Activated CD8-positive, alpha-beta memory T cell treated with anti-CD3 and anti-CD28 coated beads for 24 hours (primary cell): ENCODE measurements at places on chromosomes 1 and 21.

DNA sequence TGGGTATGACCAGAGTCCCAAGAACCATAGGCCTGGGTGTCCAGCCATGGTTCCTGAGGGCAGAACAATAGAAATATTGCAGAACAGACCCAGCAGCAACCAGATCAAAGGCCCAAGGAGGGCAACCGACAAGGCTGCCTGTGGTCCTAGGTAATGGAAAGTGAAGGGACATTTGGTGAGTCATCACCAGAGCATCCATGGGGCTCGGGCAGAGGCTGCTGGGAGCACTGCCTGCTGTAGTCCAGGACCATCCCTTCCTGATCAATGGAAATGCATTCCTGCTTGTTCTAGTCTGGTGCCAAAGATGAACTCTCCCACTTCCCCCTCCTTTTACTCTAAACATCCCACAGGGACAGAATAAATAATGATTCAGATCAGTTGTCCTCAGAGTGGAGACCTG, 172.8 kb upstream of the CACNA1E start:
- no peak for DNase-seq

DNA sequence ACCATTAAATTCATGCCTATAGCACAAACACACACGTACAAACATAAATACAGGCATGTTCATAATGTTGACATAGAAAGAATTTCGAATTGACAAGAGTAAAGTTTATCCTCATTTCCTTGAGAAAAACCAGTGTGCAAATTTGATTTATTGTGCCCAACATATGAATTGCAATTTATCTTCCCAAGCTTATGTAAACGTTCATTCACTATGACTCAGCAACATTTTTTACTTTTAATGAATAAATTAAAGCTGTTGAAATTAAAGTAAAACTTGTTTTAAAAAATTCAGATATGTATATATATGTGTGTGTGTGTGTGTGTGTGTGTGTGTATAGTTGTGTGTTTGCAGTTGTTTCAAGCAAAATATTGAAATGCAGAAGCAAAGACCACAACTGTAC, 1067.9 kb downstream of the BRINP3 start:
- no peak for DNase-seq

DNA sequence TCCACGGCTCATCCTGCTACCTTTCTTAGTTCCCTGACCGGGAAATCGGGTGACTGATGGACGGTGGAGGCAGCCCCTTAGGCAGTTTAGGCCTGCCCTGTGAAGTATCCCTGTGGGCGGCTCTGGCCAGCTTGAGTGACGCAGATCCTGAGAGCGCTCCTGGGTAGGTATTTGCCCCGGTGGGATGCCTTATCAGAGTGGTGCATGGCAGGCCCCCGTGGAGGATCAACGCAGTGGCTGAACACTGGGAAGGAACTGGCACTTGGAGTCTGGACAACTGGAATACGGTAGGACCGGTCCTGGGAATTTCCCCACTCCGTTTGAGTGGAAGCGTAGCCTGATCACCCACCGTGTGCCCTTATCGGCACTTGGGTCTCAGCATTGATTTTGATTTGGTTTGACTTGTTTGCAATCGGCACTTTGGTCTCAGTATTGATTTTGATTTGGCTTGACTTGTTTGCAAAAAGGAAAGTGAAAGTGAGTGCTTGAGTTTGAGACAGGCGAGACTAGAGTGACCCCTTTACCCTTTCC, 15.2 kb downstream of the PLA2G2F start:
- no peak for DNase-seq

DNA sequence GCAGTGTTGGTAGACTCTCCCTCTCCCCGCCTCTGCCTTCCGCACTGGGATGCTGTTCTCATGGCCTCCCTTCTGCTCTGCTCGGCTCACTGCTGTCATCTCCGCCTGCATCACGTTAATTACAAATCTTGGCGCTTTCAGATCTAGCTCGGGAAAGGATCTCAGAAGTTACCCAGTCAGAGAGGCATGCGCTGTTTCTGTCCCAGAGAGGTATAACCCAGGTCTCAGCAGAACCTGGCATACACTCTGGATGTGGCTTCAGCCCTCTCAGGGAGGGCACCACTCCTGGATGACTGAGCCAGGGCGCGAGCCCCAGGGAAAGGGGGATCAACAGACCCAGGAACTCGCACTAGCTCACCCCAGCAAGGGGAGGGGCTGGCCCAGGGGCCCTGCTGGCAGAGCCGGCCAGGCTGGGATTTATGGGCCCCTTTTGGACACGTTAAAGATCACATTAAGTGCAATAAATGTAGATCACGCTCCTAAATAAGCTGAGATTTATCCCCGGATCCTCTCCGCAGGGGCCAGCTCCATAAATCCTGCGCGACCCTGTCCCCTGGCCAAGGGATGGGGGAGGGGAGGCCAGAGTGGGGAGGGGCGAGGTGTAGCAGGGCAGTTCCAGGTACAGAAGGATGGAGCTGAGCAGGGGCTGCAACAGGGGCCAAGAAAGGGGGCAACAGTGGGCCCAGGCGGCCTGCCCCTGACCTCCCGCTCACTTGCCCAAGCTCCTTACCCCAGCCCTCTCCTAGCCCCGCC, 101.3 kb upstream of the ZBTB40 start:
- no peak for DNase-seq

- no peak for DNase-seq
Measured at GRCh38 chr1:77336729-77337128, 54.9 kb downstream of the AK5 start.

GRCh38 chr1:60257531-60257930, 184.0 kb upstream of the C1orf87 start:
- no peak for DNase-seq

DNA sequence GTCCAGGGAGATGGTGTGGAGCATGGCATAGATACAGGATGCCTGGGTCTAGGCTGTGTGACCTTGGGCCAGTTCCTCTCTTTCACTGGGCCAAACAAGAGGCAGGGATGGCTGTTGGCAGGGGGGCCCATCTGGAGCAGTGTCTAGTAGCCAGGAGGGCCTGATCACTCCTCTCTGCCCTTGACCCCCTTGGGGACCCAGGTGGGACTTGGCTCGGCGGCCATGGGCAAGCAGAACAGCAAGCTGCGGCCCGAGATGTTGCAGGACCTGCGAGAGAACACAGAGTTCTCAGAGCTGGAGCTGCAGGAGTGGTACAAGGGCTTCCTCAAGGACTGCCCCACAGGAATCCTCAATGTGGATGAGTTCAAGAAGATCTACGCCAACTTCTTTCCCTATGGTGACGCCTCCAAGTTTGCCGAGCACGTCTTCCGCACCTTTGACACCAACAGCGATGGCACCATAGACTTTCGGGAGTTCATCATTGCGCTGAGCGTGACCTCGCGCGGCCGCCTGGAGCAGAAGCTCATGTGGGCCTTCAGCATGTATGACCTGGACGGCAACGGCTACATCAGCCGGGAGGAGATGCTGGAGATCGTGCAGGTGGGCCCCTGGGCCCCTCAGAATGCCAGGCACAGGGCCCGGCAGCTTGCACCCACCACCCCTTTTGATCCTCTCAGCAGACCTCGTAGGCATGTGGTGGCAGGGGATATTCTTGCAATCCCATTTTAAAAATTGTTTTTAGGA, 2.6 kb downstream of the HPCA start:
- DNase-seq = no peak

DNA sequence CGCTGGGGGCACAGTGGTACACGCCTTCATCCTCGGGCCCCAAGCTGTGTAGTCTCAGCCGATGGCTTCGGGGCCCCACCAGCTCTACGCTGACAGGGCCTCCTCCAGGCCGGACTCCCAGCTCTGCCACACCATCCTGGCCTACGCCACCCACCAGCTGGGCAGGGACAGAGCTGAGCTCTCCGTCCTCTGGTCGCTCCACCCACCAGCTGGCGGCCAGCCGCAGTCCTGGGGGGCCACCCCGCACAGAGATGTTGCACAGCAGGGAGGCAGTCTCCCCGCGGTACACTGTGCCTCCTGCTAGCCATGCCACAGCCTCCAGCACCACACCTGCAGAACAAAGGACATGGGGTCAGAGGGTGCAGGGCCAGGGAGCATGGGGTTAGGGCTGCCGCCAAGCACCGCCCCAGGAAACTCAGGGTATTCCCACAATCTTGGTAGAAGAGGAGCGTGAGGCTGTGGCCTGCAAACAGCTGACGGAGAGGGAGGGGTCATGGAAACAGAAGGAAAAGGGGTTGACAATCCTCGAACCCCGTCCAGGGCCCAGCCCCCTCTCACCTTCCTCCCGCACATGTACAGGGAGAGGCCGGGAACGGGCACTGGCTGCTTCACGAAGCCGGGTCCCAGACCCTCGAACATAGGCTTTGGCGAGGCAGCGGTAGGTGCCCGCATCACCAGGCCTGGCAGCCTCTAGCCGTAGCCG, 5.9 kb downstream of the IGSF8 start:
- DNase-seq = no peak

DNA sequence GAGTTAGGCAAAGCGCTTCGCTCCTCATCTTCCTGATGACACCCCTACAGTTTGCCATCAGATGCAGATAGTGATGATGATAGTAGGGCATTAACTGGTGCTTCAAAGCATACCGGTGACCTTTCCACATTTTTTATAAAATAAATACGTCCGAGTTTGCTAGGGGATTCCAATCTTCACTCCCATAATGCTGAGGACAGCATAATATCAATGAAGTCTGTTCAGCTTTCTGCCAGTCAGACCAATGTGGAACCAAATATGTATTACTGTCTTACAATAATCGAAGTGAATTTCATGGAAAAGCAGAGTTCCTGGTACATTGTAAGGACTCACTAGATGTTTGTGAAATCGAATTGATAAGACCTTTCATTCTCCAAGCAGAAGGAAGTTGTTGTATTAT, 258.7 kb downstream of the RYR2 start:
- no peak for DNase-seq

DNA sequence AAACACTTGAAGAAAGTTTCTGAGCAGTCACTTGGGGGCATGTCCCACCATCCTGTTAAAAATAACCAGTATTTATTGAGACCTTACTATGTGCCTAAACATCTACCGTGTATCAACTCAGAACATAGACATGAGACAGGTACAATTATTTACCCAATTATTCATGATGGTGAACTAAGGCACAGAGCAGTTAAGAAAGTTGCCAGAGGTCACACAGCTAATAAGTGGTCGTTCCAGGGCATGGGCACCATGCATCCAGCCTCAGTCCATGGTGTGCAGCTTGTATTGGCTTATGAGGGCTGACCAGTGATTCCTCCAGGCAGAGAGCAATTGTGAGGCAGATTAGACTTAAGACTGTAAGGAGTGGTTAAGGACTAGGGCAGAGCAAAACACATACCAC, 5.4 kb downstream of the PLA2G5 start:
- DNase-seq = no peak

GRCh38 chr1:236608930-236609726, 4.8 kb upstream of the HEATR1 start:
- DNase-seq = no peak

DNA sequence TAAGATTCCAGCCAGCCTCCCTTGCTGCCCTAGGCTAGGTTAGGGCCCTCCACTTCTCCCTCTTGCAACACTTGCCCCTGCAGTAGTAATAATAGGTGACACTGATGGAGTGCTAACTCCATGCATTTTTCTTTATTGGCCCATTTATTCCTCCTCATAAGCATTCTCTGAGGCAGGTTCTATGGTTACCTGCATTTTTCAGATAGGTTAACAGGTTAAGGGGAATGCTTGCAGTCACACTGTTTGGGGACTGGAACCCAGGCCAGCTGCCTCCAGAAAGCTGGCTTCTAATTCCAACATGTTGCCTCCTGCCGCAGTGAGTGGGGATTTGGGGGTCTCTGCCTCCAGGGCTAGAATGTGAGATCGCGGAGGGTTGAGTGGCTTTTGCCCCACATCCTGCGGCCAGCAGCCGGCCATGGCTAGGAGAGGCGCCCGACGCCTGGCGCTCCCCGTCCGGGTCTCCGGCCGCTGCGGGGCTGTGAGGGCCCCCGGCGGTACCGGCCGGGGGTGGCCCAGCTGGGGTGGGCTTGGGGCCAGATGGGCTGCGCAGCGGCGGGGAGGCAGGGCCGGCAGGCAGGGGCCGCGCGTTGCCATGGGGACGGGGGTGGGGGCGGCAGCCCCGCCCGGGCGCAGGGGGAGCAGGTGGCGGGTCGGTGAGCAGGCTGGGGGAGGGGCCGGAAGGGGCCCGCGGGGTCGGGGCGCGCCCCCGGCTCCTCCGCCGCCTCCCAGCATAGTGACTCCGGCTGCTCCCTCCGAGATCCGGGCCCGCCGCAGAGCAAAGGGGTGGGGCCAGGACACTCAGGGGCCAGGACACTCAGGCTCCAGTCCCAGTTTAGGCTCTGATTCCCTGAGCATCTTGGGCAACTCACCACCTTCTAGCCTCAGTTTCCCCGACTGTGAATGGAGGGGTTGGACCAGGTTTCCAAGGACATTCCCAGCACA, 68.4 kb upstream of the SSBP3 start:
- peak; percentile 68 for DNase-seq

- no peak for DNase-seq
Measured at GRCh38 chr1:90435351-90435750, 281.8 kb downstream of the BARHL2 start.

GRCh38 chr1:102790997-102791396, 317.3 kb downstream of the COL11A1 start:
- DNase-seq = no peak

DNA sequence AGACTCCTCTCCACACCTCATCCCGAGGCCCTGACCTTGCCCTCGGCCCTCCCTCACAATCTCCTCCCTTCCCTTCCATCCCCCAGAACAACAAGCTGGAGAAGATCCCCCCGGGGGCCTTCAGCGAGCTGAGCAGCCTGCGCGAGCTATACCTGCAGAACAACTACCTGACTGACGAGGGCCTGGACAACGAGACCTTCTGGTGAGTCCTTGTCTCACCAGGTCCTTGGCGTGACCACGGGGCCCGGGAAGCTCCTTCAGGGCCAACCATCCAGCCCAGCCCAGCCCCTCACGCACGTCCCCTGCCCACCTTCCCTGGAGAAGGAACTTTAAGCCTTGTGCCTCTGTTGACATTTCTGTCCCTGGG, 15.6 kb downstream of the PODN start:
- no peak for DNase-seq

DNA sequence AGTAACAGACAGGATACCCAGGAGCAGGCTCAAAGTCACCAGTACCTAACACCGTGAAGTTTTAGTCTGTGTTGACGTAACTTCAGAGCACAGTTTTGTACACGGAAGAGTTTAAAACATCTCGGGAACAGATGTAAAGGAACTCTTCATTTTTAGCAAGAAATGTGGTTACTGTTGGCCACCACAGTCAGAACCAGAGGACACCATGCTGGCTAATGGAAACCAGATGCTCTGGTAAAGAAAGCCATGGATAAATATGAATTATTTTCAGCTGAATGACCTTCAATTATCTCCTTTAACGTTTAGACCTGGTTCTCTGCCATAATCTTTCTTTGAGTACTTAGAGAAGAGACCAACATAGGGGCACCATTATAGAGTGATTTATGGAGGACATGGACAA, 115.9 kb downstream of the NTMT2 start:
- no peak for DNase-seq

GRCh38 chr1:40404670-40405462, 31.3 kb downstream of the SMAP2 start:
- DNase-seq = no peak

GRCh38 chr1:37650721-37651120, 16.0 kb upstream of the RSPO1 start:
- DNase-seq = no peak

DNA sequence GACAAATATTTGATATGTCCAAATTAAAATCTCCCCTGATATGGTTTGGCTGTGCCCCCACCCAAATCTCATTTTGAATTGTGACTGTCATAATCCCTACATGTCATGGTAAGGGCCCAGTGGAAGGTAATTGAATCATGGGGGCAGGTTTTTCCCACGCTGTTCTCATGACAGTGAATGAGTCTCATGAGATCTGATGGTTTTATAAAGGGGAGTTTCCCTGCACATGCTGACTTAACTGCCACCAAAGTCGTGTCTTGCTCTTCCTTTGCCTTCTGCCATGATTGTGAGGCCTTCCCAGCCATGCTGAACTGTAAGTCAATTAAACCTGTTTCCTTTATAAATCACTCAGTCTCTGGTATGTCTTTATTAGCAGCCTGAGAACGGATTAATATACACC, 207.0 kb downstream of the BARHL2 start:
- DNase-seq = no peak
